NCI-H774 (cell line): ENCODE measurements at places on chromosomes 11 and 22.

GRCh38 chr11:31240340-31240904, 129.1 kb downstream of the DCDC1 start:
- DNase-seq = peak; percentile 17

GRCh38 chr11:96237766-96238266, 105.2 kb downstream of the MAML2 start:
- DNase-seq = peak; percentile 74

DNA sequence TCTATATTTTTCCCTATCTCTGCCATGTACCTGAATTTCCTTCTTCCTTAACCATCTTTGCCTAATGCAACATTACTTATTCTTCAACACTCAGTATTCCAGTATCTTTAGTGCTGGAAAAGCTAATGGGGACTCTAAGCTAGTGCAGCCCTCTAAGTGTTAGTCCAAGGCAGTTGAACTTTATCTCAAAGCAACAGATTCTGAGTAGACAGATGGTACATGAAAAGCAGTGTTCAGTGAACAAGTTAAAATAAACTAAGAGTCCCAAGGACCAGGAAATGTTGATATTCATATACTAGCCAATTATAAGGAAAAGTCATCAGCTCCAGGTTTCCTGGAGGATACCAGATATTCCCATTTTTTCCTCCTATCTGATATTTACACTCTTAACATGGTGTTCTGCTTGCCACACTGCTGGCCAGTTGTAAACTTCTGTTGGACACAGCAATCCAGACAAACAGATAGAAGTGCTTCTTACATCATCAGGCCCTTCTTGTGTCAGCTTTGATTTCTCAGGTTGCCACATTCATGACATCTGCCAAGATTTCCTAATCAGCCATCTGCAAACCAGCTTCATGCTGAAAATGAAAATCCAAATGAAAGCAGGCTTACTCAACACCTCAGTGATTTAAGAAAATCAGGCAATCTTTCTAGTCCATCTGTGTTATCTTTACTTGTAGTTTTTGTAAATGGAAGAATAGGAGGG, 255.9 kb upstream of the POU2AF2 start:
- no peak for DNase-seq

- DNase-seq = no peak
Observed at GRCh38 chr22:23542933-23543332, 37.2 kb downstream of the IGLL1 start.

GRCh38 chr11:105821781-105822180, 200.3 kb downstream of the MSANTD4 start:
- DNase-seq = no peak

DNA sequence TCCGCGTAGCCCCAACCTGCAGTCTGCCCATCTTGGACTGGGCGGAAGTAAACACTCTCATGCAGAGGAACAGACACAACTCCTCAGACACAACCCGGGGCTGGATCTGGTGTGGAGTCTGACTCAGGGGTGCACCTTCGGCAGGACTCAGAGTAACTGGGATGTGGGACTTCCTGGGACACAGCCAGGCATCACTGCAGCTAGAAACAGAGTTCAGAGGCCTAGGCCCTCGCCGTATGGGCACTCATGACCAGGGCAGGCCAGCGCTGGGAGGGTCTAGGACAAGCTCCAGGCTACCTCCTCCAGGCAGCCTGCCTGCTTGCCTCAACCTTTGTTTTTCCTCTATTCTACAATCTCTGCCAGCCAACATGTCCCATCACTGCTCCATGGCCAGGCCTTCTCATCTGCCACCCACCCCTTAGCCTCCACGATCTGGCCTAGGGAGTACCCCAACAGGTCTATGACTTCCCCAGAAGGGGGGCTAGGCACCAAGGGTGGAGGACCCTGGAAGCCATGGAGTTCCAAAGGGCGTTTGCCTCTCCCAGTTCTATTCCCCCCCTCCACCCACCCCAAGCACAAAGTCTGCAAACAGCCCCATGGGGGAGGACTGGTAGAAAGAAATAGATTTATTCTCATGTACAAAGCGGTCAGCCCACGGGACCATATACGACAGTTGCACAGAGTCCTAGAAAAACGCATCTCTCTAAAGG, 98.5 kb downstream of the PDE2A start:
- DNase-seq = no peak

DNA sequence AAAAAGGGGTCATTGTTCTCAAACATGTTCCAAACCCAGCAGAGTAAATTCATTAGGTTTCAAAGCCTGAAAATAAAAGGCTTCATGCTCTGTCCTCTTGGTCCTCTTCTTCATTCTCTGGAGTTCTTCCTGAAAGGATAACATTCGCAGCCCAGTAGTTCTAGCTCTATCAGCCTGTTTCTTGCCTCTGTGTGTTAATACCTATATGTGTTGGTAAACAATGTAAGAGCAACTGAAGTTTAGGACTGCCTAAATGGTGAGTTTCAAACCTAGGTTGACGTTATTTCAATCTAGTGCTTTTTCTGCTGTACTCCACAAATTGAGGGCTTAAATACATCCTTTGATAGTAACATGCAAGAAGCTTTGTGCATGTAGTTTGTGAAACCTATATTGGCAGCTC, 9.4 kb downstream of the AASDHPPT start:
- DNase-seq = no peak

GRCh38 chr11:20213790-20214189, 53.5 kb upstream of the DBX1 start:
- DNase-seq = no peak

DNA sequence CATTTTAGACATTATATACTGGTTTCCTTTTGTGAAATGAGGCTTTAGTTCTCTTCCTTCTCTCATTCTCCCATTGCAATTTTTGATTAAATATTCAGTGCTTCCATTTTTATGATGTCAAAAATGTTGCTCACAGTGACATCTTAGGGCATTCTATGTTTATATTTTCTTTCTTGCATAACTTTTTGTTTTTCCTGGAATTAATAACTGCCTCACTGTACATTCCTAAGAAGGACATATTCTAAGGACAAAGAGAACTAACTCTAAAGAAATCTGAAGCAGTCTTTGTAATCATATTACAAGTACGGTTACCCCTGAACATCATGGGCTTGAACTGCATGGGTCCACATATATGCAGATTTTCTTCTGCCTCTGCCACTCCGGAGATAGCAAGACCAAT, 25.8 kb upstream of the P2RY6 start:
- DNase-seq = no peak

DNA sequence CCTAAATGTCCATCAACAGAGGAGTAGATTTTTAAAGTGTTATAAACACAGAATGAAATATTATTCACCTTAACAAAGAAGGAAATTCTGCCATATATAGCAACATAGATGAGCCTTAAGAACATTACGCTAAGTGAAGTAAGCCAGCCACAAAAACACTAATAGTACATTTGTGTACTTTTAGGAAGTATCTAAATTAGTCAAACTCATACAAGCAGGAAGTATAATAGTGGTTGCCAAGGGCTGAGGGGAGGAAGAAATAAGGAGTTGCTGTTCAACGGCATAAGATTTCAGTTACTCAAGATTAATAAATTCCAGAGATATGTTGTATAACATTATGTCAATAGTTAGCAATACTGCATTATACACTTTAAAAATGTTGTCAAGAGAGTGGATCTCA, 181.7 kb upstream of the ZC3H12C start:
- no peak for DNase-seq

- no peak for DNase-seq
Observed at GRCh38 chr11:96001037-96001436, 77.1 kb upstream of the MTMR2 start.

DNA sequence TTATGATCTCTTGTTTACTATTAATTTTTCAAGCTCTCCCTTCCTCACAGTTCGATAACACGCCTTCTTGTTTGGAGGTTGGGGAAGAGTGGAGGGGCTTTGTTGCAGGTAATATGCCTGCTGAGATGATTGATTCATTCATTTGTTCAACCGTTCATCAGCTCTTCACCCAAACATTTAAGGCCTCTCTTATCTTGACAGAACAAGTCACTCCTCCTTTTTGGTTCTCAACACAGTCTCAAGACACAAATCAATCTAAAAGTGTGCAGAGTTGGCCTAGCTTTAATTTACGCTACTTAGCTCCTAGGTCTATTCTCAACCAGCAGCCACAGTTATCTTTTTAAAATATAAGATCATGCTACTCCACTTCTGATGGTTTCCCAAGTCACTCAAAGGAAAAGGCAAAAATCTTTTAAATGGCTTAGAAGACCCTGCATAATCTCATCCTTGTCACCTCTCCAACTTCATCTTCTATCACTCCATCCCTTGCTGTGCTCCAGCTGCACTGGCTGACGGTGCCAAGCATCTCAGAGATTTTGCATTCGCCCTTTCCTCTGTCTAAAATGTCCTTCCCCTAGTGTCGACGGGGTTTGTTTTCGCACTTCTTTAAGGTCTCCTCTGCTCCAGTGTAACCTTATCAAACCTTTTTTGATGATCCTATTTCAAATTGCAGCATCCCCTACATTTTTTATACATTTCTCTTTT, 60.3 kb downstream of the AMBRA1 start:
- no peak for DNase-seq
